ENCODE measurements at places on chromosomes 5 and 9. TPM values are rescaled to one million over a fixed set of nuclear protein-coding genes. Genes with fewer than 3 reads are reported as not detected.

- peak; percentile 29 for DNase-seq
Measured at GRCh38 chr9:135701067-135701958, 672 bp upstream of the KCNT1 start.

The ZNF367 gene
- total RNA-seq: 18.0 TPM

DNA sequence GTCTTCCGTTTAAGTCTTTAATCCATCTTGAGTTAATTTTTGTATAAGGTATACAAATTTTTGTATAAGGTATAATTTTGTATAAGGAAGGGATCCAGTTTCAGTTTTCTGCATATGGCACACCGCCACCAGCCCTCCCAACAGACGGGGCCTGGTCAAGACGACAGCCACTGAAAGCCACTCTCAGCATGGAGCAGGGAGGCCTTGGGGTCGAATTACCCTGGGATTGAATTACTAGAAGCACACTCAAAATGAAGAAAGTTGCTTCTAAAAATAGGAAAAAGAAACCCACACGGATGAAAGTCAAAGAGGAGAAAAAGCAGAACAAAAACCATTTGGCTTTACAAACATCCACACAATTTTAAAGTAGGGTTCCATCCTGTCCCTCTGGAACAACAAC, 586.2 kb upstream of the ADAMTS16 start:
- no peak for DNase-seq

DNA sequence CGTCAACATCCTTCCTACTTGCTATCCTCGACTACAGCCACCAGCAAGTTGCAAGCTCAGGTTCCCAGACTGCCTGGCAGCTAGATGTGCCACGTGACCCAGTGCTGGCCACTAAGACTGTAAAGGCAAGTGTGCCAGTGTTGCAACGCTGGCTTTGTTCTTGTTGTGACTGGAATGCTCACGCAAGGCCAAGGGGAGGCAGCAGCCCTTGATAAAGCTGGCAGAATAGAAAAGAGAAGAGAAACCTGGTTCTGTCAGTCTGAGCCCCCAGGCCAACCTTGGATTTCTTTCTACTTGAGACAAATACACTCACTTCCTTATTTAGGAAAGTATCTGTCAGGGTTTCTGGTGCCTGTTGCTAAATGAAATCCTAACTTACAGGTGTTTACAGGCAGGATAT, 113.0 kb downstream of the KLHL3 start:
- no peak for DNase-seq

The TAF11L7 gene
- total RNA-seq: not detected

- no peak for DNase-seq
Measured at GRCh38 chr5:170327829-170328228, 30.3 kb upstream of the LCP2 start.

The GAPT gene
- total RNA-seq: not detected

The EIF4E1B gene
- total RNA-seq: 0.68 TPM

The HTR4 gene
- not detected for total RNA-seq

The RICTOR gene
- 24.7 TPM for total RNA-seq

DNA sequence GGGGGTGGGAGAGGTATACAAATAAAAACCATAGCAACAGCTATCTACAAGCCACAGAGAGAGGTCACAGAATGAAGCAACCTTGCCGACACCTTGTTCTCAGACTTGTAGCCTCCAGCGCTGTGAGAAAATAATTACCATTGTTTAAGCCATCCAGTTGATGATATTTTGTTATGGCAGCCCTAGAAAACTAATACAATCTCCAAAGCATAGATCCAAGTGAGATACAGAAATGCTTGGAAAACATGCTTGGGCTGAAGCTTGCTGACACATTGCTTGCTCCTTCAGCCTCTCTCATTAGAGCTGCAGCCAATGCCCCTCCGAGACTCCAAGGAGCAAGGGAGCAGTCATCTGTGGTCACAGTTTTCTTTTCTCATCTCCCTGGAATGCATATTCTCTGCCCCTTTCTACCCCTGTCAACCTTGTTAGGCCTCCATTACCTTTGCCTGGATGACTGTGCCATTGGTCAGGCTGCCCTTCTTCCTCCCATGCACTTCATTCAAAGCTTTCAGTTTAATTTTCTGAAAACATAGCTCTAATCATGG, 401.4 kb upstream of the KLF4 start:
- no peak for DNase-seq

DNA sequence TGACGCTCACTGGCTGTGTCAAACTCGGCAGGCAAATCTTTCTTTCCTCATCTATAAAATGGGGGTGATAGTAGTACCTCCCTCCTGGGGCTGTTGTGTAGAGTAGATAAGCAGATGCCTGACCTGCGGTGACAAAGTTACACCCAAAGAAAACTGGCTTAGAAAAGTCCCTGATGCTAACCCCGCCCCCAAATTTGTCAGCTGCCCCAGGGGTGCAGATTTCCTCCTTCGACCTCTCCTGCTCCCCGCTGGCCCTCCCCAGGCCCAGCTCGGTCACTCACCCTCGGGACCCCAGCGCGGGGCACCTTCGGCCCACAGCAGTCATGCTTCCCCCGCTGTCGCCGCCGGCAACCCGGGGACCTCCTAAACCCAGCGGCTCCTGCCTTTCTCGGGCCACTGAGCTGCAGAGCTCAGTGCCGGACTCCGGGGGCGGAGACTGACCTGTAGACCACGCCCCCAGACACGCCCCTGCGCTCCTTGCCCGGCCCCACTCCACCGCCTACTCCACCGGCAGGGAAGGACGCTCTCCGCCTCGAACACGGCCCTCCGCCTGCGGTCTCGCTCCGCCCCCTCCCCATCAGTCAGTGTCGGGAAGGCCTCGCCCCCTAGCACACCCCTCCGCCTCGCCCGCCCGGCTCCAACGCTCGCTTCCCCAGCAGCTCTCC, 7.4 kb downstream of the SH2D3C start:
- DNase-seq: peak; percentile 99

The SERINC5 gene
- 126 TPM for total RNA-seq

The FOXE1 gene
- not detected for total RNA-seq

The PCDHGB6 gene
- 22.1 TPM for total RNA-seq

- DNase-seq: no peak
Measured at GRCh38 chr5:110087829-110088228, 398.1 kb downstream of the MAN2A1 start.

The FOXD4L6 gene
- not detected for total RNA-seq

The DND1 gene
- total RNA-seq: 1.1 TPM

DNA sequence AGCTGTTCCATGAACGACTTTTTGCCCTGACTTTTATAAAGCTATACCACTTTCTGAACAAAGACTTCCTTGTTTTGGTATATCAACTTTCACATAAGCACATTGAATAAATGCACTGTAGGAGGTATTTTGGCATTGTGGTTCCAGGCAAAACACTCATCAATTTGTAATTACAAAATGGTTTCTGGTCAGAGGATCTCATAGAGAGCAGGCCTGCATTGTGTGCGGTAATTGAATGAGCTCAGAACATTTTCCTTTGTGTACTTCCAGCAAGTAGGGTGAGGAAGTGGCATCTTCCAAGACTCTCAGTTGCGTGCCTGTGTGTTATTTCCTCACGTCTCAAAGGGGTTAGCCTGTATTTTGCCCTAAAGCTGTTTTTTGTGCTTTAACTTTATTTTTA, 89.2 kb downstream of the PDE6A start:
- no peak for DNase-seq

- no peak for DNase-seq
Measured at GRCh38 chr5:150402901-150403342, 9.8 kb downstream of the CD74 start.

The RANBP17 gene
- 38.7 TPM for total RNA-seq

The ZNF454 gene
- 0.22 TPM for total RNA-seq

- DNase-seq: no peak
Measured at GRCh38 chr9:100803956-100804355, 224.6 kb upstream of the PLPPR1 start.

- no peak for DNase-seq
Measured at GRCh38 chr5:132378580-132378979, 9.1 kb downstream of the SLC22A5 start.

The DNAH5 gene
- 0.62 TPM for total RNA-seq

The PCDHB2 gene
- total RNA-seq: 34.2 TPM

GRCh38 chr9:125150349-125151245, 7.3 kb upstream of the SCAI start:
- no peak for DNase-seq

GRCh38 chr5:79416499-79416898, 97.4 kb downstream of the HOMER1 start:
- DNase-seq: peak; percentile 54

- no peak for DNase-seq
Measured at GRCh38 chr9:101408374-101409078, 9.9 kb downstream of the ZNF189 start.

The TICAM2 gene
- 0.03 TPM for total RNA-seq

DNA sequence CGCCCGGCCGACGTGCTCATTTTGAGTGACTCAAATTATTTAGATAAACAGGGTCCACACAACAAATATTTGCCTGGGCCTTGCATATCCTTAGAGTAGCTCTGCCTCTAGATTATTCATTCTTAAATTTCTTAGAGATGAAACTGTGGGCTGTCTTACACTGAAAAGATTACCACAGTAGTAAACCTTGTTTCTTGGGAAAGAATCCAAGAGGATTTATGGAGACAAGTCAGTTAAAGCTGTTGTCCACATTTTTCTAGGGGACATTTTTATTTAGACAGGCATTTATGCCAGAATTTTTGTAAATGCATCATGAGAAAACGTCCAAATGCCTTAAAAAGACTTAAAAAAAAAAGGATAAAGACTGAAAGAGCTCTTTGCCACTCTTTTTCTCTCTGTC, 32.6 kb upstream of the RANBP3L start:
- DNase-seq: no peak

- DNase-seq: no peak
Measured at GRCh38 chr9:34958411-34958982, 412 bp downstream of the PHF24 start.

DNA sequence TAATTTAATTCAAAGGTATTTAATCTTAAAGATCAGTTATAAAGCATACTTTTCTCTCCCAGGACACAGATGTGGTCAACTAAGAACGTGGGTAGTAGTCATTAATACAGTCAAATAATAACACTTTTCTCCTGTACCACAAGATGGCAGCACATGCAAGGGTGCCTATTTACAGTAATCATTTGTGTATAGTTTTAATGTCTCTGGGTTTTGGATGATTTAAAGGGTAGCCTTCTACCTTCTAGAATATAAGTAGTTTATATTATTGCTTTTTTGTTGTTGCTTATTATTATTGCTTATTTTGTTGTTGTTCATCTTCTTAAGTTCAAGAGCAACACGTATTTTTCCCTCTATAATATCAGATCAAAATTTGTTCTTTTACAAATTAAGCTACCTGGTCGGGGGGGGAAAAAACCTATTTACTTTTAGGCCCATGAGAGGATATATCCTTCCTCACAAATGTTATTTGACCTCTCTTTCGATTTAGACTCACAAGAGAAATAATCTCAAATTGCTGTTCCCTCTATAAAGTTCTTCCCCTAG, 59.6 kb upstream of the SLC27A6 start:
- DNase-seq: peak; percentile 49

GRCh38 chr5:177336112-177336511, 15.4 kb downstream of the LMAN2 start:
- peak; percentile 25 for DNase-seq

DNA sequence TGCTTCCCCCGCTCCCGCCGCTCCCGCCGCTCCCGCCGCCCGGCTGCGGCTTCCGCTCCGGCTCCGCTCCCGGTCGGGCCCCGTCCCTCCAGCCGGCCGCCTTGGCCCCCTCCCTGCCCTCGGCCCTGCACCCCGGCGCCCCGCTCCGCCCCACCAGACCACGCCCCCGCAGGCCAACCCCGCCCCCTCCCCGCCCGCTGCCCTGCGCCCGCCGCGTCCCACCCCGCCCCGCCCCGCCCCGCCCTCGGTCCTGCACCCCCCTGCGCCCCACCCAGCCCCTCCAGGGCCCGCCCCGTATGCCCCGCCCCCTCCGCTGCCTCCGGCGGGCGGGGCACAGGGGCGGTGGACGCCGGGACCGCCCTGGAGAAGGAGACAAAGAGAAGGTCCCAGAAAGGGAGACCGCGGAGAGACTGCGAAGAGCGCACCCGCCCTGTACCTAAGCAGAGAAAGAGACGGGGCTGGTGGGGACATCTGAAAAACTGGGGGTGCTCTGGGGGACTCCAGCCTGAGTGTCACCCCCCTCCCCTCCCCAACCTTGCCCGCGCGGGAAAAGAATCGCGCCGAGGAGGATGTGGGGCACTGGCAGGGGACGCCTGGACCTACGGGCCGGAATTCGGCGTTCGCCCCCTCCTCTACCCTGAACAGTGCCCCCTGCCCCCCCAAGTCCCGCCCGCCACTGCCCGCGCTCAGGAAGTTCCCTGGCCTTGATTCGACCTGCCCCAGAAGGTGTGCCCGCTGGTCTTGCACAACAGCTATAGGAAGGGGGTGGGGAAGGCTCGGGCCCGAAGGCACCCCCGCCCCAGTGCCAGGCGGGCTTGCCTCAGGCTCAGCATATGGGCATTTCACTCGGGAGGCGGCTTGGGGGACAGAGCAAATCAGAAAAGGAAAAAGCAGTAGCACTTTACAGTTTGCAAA, 42.8 kb upstream of the STXBP1 start:
- peak; percentile 96 for DNase-seq

DNA sequence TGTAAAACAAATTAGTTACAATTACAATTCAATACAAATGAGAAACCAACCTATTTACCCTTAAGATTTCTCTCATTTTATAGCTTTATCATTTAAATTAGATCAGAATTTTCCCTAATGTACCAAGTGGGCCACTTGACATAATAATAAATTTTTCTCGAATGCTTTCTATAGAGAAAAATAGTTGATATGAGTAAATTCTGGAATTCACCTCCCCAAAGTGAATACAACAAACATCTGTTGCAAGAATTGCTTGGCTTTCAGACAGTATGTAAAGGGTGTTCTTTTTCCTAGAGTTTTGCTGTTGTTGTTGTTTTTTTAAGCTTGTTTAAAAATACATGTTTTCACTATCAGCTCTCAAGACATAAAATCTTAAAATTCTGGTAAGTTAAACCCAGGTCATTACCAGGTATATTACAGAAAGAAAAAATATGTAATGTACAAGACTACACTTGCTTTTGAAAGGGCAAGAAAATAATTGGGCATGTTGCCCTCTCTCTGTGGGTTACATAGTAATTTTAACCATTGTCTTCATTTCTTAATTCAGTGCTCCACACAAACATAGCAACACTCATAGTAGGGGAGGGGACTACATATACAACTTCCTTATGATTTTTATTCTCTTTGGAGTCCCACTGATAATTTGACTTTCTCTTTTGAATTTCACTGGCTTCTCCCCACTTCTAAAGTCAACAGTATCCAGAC, 200.6 kb downstream of the ARL15 start:
- no peak for DNase-seq

GRCh38 chr5:151700820-151701219, 14.1 kb upstream of the SPARC start:
- no peak for DNase-seq

The SPATA31C1 gene
- not detected for total RNA-seq

DNA sequence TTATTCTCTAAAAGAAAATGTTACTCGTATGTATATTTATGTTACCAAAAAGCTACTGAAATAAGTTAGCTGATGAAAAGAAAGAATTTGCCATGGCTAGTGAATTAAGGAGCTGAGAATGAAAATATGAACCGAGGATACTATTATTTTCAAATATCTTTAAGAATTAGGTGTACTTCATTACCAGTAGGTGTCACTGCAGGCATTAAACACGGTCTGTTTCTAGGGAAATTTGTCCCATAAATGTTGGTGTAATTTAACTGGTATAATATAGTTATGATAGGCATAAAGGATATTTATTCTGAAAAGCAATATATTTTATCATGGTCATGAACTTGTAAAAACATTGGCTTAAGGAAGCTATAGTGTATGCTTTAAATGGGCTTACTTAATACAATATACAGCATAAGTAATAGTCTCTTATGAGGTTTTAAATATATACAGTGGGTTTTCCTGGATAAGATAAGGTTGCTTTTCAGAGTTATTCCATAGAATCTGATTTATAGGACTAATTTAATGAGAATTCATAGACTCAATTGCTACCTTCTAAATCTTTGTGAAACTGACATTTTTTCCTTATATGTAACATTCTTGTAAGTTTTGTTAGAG, 72.4 kb upstream of the MPDZ start:
- DNase-seq: peak; percentile 64

Measured in neural progenitor cell (in vitro differentiated cells).